ENCODE measurements at places on chromosomes 4 and X.
A peak's percentile ranks its signal among the peaks of the same experiment; 100 is the strongest.

GRCh38 chrX:12153741-12154140, 15.5 kb downstream of the FRMPD4 start:
- no peak for DNase-seq

DNA sequence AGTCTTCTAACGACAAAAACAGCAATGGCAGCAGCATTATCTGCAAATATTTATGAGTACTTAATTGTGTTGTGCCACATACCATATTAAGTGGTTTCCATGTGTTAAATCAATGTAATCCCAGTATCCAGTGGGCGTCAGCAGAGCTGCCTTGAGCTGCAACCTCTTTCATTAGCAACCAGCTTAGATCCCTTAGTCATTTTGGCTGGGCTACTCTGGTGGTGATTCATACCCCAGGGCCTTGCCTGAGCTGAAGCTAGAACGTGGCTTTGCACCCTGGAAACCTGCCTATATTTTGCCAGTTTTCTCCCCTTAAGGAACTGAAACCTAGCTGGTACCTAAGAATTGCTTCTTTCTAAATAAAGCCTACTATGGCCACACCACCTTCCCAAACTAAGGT, 474.3 kb upstream of the FTHL17 start:
- DNase-seq = peak; percentile 80

DNA sequence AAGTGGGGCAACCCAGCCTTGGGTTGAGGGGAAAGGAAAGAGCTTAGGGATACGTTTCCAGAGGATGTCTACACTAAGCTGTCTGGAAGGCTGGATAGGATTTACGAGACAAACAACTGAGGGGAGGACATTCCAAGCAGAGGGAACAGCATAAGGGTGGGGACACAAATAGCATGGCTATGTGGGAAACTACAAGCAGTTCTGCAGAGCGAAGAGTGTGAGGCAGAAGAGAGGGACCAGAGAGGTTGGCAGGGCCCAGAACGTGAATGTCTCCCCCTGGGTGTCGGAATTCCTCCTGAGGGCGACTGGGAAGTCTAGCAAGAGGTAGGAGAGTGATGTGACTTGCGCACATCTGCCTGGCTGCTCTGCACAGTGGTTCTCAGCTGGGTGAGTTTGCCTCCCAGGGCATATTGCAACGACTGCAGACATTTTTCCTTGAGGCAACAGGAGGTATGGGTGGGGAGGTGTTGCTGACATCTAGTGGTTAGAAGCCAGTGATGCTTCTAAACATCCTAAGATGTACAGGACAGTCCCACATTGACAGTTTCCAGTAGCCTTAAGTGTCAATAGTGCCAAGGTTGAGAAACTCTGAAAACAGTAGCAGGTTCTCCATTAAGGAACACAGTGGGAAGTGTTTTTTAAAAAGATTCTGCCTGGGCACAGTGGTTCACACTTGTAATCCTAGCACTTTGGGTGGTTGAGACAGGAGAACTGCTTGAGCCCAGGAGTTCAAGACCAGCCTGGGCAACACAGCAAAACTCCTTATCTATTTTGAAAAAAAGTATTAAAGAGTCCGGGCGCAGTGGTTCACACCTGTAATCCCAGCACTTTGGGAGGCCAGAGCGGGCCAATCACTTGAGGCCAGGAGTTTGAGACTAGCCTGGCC, 9.2 kb downstream of the NDUFA1 start:
- peak; percentile 57 for DNase-seq

- DNase-seq = no peak
These were observed 66.9 kb downstream of the PARM1 start for GRCh38 chr4:74999714-75000309.

- no peak for DNase-seq
These were observed 278.7 kb downstream of the RCHY1 start for GRCh38 chr4:75235359-75235951.

DNA sequence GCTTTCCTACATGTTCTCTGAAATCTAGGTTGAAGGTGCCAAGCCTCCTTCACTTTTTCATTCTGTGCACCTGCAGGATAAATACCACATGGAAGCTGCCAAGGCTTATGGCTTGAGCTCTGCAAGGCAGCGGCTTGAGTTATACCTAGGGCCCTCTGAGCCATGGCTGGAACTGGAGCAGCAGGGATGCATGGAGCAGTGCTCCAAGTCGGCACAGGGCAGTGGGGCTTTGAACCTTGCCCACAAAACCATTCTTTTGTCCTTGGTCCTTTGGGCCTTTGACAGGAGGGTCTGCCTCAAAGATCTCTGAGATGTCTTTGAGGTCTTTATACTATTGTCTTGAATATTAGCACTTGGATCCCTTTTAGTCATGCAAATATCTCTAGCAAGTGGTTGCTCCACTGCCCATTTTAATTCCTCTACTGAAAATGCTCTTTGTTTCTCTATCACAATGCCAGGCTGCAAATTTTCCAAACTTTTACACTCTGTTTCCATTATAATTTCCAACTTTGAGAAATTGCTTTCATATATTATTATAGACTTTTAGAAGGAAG, 536.2 kb upstream of the KLHL4 start:
- no peak for DNase-seq

GRCh38 chr4:16206301-16206700, 20.0 kb downstream of the TAPT1 start:
- DNase-seq = no peak

DNA sequence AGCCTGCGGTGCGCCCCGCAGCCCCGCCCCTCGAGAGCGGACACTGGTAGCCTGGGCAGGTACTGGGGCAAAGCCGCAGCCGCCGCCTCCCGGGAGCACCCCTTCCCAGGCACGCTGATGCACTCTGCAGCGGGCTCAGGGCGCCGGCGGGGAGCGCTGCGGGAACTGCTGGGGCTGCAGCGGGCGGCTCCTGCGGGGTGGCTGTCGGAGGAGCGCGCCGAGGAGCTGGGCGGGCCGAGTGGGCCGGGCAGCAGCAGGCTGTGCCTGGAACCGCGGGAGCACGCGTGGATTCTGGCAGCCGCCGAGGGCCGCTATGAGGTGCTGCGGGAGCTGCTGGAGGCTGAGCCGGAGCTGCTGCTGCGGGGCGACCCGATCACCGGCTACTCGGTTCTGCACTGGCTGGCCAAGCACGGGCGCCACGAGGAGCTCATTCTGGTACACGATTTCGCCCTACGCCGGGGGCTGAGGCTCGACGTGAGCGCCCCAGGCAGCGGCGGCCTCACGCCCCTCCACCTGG, 401 bp downstream of the SOWAHD start:
- DNase-seq = peak; percentile 29

GRCh38 chrX:23228454-23228853, 106.2 kb upstream of the PTCHD1 start:
- DNase-seq = no peak

DNA sequence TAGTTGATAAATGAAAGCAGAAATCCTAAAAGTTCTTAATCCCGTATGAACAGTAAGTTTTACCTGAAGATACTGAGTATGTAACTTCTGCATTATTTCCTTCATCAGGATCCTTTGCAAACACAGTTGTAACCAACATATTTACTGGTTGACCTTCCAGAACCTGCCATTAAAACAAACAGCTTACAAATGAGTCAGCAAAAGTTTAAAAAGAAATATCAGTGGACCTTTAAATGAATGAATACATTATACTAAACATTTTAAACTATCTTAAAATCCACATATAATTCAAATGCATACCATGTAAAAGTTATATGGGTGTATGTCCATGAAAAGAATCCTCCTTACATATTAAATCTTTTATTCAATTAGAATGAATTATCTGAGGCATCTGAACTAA, 163.6 kb downstream of the DCHS2 start:
- DNase-seq = no peak

DNA sequence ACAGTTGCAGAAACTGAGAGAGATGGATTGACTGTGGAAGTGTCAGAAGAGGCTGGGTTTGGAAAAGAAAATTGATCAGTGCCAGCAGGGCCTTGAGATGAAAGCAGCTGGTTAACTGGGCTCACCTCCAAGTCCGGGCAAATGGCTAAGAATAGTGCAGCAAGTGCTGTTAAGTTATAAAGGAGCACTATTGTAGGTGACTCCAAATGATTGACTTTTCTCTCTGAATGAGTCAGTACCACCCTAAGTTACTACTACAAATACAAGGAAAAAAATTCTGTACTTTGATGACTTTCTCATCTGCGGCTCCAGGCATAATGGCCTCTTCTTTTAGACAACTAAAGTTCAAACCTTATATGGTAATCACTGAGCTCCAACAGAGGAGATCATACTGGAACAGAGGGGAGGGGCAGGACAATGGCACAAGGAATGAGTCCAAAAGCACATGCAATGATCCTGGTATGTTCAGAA, 733.4 kb upstream of the INTU start:
- peak; percentile 88 for DNase-seq

DNA sequence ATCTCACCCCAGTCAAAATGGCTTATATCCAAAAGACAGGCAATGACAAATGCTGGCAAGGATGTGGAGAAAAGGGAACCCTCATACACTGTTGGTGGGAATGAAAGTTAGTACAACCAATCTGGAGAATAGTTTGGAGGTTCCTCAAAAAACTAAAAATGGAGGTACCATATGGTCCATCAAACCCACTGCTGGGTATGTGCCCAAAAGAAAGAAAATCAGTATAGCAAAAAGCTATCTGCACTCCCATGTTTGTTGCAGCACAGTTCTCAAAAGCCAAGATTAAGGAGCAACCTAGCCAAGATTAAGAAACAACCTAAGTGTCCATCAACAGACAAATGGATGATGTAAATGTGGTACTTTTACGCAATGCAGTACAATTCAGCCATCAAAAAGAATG, 70.7 kb downstream of the DCAF12L1 start:
- no peak for DNase-seq

- peak; percentile 74 for DNase-seq
These were observed 319.6 kb upstream of the HS3ST1 start for GRCh38 chr4:11748164-11748872.

DNA sequence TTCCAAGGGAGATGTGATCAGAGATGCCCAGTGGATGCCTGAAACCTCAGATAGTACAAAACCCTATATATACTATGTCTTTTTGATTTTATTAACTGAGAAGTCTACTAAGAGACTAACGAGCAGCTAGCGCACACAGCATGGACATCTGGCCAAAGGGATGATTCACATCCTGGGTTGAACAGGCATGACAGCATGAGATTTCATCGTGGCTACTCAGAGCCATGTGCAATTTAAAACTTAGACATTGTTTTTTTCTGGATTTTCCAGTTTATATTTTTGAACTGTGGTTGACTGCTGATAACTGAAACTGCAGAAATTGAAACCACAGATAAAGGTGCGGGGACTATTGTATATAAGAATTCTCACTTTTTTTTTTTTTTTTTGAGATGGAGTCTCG, 2252.9 kb upstream of the AGA start:
- peak; percentile 65 for DNase-seq

DNA sequence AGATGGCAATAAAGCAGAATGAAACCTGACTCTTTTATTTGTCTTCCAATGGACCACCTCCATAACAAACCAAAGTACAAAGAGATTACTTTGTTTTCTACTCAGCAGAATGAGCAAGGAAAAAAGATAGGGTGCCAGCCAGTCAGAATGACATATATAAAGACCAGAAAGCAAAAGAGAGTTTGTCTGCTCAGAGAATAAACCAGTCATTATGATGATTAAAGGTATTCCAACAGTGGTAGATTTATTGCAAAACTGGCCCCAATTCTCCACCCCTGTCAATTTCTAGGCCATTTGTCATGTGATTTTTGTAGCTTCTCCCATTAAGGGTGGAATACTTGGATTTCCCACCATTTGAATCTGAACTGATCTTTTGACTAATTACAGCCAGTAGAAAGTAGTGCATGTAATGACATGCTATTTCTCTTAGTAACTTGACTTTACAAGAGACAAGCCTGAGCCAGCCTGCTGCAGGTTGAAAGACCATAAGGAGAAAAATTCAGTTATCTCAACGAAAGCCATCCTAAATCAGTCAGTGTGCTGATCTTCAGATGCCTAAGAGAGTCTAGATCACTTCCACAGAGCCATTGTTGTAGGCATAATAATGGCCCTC, 203.1 kb downstream of the EPHA5 start:
- no peak for DNase-seq

- peak; percentile 85 for DNase-seq
These were observed 242.9 kb upstream of the GK2 start for GRCh38 chr4:79650794-79651431.

- DNase-seq = no peak
These were observed 15.7 kb downstream of the HELT start for GRCh38 chr4:185033950-185034349.

GRCh38 chrX:74534569-74535038, 79.8 kb downstream of the RLIM start:
- DNase-seq = peak; percentile 49

DNA sequence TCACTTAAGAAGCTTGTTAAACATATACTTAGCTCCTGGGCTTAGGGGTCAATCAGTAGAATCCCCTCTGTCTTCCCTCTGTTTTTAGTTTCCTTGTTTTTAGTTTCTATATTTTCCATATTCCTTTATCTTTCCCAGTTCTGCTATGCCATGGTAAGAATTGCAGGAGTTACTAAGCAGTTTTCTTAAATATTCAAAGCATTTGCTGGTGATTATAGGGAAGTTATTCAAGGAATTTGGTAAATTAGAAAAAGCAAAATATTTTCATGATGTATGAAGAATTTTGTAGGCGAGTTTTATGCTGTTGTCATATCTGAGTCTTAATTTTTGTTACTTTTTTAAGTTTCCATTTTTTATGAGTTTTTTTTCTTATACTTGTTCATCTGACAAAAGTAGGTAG, 91.6 kb upstream of the NUDT6 start:
- DNase-seq = no peak

- DNase-seq = no peak
These were observed 243.0 kb downstream of the PALLD start for GRCh38 chr4:168739886-168740285.

- DNase-seq = no peak
These were observed 118.9 kb downstream of the RAB28 start for GRCh38 chr4:13365195-13365594.

DNA sequence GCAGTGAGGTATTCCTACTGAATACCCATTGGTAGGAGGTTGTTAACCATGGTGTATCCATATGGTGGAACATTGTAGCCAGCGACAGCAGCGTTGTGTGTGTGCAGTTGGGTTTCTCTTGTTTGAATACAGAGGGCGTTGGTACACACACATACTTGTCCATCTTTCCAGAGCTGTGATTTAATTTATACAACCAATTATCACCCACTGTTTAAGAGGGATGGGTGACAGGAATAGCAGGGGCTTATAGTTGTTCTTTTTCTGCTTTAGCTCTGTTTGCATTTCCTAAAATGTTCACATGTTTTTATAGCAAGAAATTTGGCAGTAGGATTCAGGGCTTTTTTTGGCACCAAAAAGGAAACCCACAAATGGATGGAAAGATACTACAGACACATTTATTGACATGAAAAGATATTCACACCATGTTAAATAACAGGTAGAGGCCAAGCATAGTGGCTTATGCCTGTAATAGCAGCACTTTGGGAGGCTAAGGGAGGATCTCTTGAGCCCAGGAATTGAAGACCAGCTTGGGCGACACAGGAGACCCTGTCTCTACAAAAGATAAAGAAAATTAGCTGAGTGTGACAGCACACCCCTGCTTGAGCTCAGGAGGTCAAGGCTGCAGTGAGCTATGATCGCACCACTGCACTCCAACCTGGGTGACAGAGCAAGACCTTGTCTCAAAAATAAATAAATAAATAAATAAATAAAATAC, 60.6 kb downstream of the TNIP2 start:
- no peak for DNase-seq

GRCh38 chr4:99856166-99856565, 38.1 kb downstream of the LAMTOR3 start:
- DNase-seq = peak; percentile 24

Measured in astrocyte of the hippocampus (primary cell).